Activated CD8-positive, alpha-beta memory T cell treated with anti-CD3 and anti-CD28 coated beads, Interleukin-2, amount 10 ng/mL, durations not matched to agents 7 days and 5 days (primary cell): ENCODE measurements at places on chromosomes 3 and 15. TPM values are rescaled to one million over a fixed set of nuclear protein-coding genes. Genes with fewer than 3 reads are reported as not detected.

MRPS11 gene
- 59.7 TPM for total RNA-seq

DNA sequence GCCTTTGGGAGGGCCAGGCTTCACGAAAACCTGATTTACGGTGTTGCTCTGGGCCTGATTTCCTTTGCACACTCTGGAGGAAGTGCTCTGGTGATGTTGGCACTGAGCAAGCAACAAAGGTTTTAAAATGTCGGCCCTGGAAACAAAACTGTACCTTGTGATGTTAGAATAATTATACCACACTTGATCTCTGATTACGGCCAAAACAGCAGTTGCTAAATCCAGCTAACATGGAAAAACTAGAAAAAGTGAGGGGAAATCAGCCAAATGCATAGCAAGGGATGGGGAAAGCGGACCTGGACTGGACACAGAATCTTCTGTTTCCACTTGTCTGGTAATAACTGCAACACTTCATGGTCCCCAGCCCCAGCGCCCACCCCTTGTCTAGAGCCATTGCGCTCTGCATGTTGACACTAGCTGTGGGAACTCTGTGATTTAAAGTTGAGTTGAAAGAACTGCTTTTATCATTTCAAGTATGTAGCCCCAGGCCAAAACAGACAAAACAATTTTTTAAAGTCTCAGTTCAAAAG, 120.1 kb downstream of the VGLL4 start:
- H3K4me1 ChIP-seq: no peaks in the 10 kb centered on the region
- no peak overlapping the region for H3K27ac ChIP-seq
- no peak for DNase-seq
- H3K36me3 ChIP-seq: peaks cover 6% of the 10 kb centered on the region
- no peak overlapping the region for H3K4me3 ChIP-seq

DNA sequence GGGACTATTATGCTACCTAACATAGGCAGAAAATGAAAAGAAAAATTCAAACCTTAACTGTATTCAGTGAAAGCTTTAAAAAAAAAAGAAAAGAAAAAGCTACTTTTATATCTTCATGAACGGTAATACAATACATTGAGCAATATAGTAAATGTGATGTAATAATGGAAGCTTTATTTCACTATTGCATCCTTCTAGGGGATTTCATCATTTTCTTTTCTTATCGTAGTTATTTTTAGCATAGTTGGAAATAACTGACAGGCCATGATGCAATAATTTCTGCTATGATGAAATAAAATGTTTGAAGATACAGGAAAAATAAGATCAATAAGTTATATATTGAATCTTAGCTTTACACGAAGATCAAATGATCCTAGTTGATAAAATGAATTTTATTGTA, 40.3 kb upstream of the ZCWPW2 start:
- no peaks in the 10 kb centered on the region for H3K27me3 ChIP-seq
- H3K4me1 ChIP-seq: peaks cover 13% of the 10 kb centered on the region
- peaks cover 32% of the 10 kb centered on the region for H3K36me3 ChIP-seq
- H3K27ac ChIP-seq: no peak overlapping the region
- DNase-seq: no peak

DNA sequence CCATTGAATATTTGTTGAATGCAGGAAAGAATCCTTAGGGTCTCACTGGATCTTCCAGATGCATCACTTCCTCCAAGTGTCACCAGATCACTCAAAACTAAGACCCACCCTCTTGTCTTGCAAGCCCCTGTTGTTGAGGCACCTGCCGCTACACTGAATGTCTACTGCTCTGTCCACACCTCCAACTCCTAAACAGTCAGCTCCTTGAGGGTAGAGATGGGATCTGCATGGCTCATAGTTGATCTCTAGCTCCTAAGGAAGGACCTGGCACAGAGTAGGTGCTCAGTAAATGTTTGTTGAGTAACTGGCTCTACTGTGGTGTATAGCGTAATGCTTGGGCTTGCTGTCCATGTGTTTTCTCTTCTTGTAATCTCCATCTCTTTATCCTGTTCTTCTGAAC, 8.8 kb downstream of the SLC6A20 start:
- no peak overlapping the region for H3K27ac ChIP-seq
- no peak overlapping the region for H3K4me3 ChIP-seq
- H3K27me3 ChIP-seq: peaks cover 37% of the 10 kb centered on the region
- H3K4me1 ChIP-seq: no peaks in the 10 kb centered on the region

LARP6 gene
- not detected for total RNA-seq

DNA sequence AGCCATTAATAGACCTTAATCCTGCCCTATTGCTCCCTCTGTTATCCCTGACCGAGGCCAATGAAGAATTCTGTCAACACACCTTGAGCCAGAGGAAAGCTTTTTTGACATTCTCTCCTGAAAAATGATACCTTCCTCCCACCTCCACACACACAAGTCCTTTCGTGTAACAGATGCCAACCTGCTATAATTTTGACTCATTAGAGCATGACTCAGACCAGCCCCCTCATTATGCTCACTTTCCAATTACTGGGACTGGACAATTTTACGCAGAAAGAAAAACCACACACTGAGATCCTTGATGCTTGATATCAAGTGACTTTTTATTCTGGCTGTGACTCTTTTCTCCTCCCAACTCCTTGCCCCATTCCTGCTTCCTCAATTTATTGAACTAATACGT, 50.9 kb downstream of the LSAMP start:
- H3K4me1 ChIP-seq: no peaks in the 10 kb centered on the region
- H3K36me3 ChIP-seq: no peaks in the 10 kb centered on the region
- DNase-seq: no peak
- H3K27me3 ChIP-seq: no peaks in the 10 kb centered on the region
- H3K27ac ChIP-seq: no peak overlapping the region
- H3K4me3 ChIP-seq: no peak overlapping the region

GOLGA8T gene
- total RNA-seq: 0.47 TPM

DNA sequence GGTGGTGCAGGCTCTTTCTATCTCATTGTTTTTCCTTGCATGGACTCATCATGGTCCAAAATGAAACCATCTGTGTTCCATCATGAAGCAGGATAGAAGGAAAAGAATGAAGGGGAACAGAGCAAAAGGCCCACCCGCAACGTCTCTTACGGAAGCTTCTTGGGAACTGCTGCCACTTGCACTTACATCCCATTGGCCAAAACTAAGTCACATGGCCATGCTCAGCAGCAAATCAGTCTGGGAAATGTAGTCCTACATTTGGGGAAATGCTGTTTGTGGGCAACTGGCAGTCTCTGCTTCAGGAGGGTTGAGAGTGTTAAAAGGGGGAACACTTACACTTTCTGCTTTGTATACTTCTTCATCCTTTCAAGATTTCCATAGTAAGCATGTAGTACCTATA, 191.6 kb downstream of the SV2B start:
- DNase-seq: no peak
- H3K4me1 ChIP-seq: no peaks in the 10 kb centered on the region
- H3K4me3 ChIP-seq: no peak overlapping the region
- no peaks in the 10 kb centered on the region for H3K36me3 ChIP-seq

CDHR4 gene
- not detected for total RNA-seq

- H3K4me1 ChIP-seq: no peaks in the 10 kb centered on the region
- H3K4me3 ChIP-seq: no peak overlapping the region
- H3K27ac ChIP-seq: no peak overlapping the region
These were observed 73.0 kb downstream of the FAM43A start for GRCh38 chr3:194758716-194759115.

DNA sequence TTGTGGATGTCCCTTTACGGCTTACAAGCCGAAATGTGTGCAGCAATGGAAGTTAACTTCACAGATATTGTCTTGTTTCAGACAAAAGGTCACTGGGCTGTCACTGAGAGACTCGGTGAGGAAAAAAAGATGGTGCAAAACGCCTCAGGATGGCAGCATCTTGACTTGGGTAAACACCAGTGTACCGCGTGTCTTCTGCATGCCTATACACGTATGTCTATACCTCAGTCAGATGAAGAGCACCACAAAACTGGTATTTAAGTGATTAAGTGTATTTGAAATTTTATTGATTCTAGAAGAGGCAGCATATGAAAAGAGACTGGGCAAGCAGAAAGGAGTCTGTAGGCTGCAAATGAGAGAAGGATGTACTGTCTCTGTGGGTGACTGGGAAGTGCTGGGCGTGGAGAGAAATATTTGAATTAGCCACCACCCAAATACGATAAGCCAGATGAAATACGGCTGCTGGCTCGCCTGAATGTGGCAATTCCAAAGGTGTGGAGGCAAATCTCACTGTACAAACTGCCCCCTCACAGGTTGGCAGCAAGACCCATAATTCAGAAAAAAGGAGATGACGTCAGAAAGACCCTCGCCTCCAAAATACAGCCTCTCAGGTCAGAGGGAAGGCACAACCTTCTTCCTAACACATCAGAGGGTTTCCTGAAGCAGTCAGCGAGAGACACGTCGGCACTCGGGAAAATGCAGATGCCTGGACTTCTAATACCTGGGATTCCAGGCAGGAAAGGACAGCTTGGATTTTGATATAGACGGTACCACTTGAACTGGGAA, 53.4 kb upstream of the NEO1 start:
- no peak overlapping the region for H3K27ac ChIP-seq
- no peaks in the 10 kb centered on the region for H3K36me3 ChIP-seq
- DNase-seq: no peak
- peaks cover 4% of the 10 kb centered on the region for H3K4me1 ChIP-seq
- no peak overlapping the region for H3K4me3 ChIP-seq
- H3K27me3 ChIP-seq: peaks cover 77% of the 10 kb centered on the region

SNUPN gene
- total RNA-seq: 25.8 TPM

GUCA1C gene
- total RNA-seq: not detected

GRCh38 chr3:60781935-60782334, 469.3 kb downstream of the FHIT start:
- no peak for DNase-seq
- H3K4me3 ChIP-seq: no peak overlapping the region
- H3K27ac ChIP-seq: no peak overlapping the region
- H3K4me1 ChIP-seq: no peaks in the 10 kb centered on the region
- no peaks in the 10 kb centered on the region for H3K27me3 ChIP-seq

HCN4 gene
- total RNA-seq: not detected

GRCh38 chr3:157398598-157398997, 38.1 kb upstream of the PTX3 start:
- no peak overlapping the region for H3K27ac ChIP-seq
- no peak for DNase-seq
- no peaks in the 10 kb centered on the region for H3K4me1 ChIP-seq
- H3K27me3 ChIP-seq: peaks cover 11% of the 10 kb centered on the region
- no peaks in the 10 kb centered on the region for H3K36me3 ChIP-seq

MESP2 gene
- not detected for total RNA-seq

DNA sequence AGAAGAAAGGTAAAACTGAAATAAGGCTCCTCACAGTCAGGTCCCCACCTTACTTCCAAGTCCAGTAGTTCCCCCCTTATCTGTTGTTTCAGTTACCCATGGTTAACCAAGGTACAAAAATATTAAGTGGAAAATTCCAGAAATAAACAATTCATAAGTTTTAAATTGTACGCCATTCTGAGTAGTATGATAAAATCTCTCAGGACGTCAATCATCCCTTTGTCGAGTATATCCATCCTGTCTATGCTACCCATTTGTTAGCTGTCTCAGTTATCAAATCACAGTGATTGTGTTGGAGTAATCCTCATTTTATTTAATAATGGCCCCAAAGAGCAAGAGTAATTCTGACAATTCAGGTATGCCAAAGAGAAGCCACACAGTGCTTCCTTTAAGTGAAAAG, 43.9 kb downstream of the LRRFIP2 start:
- peaks cover 19% of the 10 kb centered on the region for H3K4me1 ChIP-seq
- H3K27me3 ChIP-seq: no peaks in the 10 kb centered on the region
- no peak for DNase-seq
- H3K36me3 ChIP-seq: peaks cover 14% of the 10 kb centered on the region
- H3K27ac ChIP-seq: no peak overlapping the region
- no peak overlapping the region for H3K4me3 ChIP-seq

ZNF80 gene
- total RNA-seq: 4.5 TPM

GRCh38 chr3:106231086-106231485, 362.3 kb upstream of the CBLB start:
- no peaks in the 10 kb centered on the region for H3K27me3 ChIP-seq
- peak overlapping the region; percentile 86 for H3K27ac ChIP-seq
- H3K4me1 ChIP-seq: peaks cover 54% of the 10 kb centered on the region
- peaks cover 71% of the 10 kb centered on the region for H3K36me3 ChIP-seq
- H3K4me3 ChIP-seq: peak overlapping the region; percentile 27

DNA sequence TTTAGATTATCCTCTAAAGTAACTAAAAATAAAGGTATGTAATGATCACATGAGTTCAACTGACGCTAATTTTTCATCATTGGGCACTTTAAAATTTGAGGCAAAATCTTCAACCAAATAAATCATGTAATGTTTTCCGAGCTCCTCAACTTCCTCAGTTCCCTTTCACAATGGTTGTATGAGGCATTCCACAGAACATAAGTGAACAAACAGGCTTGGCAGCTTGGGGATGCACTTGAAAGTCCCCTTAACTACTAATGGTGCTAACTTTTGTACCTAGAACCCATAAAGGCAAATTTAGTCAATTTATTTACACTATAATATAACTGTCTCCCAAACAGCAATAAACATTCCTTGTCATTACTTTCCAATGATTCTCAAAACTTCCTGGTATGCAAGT, 1137.9 kb downstream of the ROBO2 start:
- H3K4me3 ChIP-seq: no peak overlapping the region
- H3K4me1 ChIP-seq: no peaks in the 10 kb centered on the region
- no peaks in the 10 kb centered on the region for H3K36me3 ChIP-seq
- H3K27ac ChIP-seq: no peak overlapping the region
- DNase-seq: no peak

DNA sequence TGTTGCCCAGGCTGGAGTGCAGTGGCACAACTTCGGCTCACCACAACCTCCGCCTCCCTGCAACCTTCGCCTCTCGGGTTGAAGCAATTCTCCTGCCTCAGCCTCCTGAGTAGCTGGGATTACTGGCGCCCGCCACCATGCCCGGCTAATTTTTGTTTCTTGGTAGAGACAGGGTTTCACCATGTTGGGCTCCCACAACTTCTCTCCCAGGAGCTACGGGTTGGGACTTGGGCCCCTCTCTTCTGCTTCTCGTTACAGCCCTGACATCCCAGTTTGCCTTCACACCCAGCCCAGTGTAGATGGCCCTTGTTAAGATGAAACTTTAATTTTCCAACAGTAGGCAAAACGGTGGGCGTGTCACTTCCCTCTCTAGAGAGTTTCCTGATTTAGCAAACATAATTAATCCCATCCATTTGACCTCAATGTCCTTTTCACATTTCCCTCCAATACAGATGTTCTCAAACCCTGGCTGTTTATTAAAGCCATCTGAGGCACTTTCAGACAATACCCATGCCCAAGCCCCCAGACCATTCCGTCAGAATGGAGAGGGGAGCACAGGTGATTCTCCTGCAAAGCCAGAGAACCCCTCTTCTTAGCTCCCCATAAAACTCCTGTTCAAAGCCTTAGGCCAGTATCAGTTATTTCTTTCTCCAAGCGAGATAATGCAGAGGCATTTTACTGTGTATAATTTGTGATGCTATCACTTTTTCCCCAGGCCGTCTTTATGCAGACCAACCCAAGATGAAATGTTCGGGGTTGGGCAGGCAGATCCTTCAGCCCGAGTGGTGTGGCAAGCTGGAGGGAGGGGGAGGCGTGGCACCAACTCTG, 245.7 kb downstream of the XXYLT1 start:
- H3K4me3 ChIP-seq: no peak overlapping the region
- peaks cover 2% of the 10 kb centered on the region for H3K4me1 ChIP-seq
- no peaks in the 10 kb centered on the region for H3K36me3 ChIP-seq
- peaks cover 13% of the 10 kb centered on the region for H3K27me3 ChIP-seq

TLR9 gene
- not detected for total RNA-seq

SLC28A1 gene
- total RNA-seq: not detected
